Cerebellum (tissue), 4 donors: ENCODE measurements at places on chromosomes 5 and 9.

DNA sequence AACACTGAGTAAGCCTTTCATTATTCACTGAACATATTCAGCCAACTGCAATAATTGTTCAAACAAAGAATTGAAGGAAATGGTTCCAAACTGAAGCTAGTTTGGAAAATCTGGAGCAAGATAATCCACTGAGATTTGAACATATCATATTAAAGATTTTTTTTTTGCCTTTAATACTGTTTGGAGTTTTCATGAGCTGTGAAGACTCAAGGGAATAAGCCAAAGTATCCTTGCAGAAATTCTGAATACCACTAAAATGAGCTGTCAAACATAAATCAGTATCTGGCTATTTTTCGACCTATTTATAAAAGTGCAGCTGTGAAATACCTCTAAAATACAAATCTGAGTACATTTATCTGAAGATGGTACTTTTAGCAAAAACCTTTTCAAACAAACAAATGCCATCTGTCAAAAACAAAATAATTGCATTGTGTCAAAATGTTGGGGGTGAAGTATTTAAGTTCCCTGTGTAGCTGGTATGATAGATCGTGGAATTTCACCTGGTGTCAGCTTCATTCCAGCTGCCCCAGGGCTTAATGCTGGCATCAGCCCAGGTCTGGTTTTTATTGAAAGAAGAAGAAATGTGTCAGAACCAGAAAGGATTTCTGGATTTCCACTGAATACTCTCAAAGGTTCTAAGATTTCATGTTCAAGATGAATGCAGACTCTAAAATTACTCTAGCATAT is 149.0 kb upstream of the GRAMD2B start:
- no peak for DNase-seq

DNA sequence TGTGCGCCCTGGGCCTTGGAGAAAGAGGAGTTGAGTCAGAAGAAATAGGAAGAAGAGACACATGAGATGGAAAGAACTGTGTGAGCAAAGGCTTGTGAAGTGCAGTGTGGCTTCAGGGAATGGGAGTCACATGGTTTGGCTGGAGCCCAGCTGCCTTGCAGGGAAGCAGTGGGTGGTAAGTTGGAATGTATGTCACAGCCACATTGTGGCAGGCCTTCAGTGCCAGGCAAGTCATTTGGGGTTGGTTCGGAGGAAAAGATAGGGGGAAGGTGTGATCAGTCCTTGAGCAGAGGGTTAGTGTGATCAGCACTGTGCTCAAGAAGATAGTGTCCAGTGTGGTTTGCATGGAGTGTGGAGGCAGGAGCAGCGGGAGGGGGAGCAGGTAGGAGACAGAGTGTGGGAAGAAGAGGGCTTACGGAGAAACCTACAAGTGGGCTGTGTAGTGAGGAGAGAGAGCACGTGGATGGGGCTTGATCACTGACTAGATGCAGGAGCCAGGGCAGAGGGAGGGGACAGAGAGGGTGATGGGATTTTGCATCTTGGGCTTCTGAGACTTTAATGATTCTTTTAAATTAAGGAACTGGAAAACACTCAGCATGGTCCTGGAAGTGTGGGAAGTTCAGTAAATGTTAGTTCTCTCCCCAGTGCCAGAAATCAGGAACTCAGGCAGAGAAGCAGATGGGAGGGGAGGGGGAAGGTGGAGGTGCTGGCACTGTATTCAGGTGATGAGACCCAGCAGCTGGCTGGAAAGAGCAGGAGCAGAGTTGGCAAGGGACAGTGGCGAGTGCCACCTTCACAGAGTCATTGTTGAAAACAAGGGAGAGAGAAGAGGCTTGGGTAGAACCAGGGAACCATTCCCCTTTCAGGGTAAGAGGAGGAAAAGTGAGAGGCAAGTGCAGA is 46.6 kb downstream of the ARHGAP26 start:
- DNase-seq = peak; percentile 75

DNA sequence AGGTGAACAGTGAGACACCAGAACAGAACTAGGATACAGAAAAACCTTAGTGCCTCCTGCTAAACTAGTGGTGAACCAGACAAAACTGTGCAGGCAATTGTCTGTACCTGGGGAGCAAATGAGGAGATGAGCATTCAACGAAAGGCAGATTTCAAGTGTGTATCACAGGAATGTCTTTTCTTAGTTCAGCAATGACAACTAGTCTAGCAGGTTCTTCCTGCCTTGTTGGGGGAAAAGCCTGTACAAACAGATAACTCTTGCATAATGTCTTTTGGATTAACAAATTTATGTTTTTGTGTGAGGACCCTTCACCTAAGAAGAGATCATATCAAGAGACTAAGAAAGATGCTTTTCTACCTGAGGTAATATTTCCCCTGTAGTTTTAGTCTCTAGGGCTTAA is 21.8 kb upstream of the DENND4C start:
- no peak for DNase-seq

DNA sequence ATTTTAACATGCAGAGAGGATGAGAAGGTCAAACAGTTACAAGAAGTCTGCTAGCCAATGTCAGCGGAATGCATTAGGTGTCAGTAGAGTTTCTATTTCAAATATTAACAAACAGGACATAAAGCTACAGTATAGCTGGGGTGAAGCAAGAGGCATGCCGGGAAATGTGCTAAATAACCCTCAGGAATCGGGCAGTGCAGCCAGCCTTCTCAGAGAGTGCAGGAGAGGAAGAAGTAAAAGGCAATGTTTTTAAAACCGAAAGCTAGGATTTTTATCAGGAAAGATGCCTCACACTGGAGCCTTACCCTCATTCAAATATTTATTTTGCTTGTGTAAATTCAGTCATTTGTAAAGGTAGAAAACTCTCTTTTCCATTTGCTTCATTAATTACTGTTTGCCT is 59.1 kb upstream of the SH3GL2 start:
- peak; percentile 19 for DNase-seq

DNA sequence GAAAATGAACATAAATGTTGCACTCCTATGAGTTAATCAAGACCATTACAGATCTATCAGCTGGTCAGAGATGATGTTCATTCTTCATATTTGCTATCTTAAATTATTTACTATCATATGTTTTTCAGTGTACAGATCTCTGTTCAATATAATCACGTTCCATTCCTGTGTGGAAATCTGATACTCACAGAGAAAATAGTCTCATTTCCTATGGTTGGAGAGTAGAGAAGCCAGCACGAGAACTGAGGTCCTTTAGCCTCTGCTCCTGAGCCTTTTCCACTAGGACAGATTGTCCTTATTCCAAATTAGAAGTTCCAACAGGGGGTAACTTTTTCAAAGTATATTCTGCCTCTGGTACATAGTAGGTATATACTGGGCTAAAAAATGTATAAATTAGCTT is 29.2 kb downstream of the UGCG start:
- DNase-seq = no peak

DNA sequence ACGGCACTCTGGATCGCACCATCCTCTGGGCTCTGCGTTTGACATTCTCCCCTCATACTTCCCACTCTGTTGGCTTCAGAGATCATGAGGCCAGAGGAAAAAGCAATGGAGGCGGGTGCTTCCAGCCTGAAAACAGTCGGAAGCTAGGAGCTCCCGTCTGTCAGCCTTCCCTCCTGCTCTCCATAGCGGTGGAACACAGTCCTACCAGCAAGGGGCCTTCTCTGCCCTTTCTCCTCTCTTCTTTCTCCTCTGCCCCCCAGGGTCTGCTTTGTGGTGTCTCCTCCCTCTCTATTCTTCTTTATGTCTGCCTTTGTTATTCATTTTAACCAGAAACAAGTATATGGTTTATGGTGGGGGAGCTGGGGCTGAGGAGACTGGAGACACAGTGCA is 152.5 kb upstream of the NFIB start:
- no peak for DNase-seq

GRCh38 chr5:39080597-39081204 is 6.5 kb upstream of the RICTOR start:
- peak; percentile 51 for DNase-seq

DNA sequence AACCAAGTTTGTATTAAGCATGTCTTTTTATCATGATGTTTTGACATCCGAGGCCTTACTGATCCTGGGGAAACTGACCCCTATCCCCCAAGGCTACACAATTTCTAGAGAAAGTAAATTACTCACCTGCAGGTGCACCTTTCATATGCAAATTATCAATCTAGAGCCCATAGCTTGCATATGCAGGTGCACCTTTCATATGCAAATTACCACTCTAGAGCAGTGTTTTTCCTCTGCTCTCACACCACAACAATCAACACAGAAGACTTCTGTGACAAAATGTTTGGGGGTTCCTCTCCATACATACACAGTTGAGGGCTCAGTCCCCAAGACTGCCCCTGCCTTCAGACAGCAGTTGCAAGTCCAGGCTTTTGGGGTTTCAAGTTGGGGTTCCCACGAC is 203.7 kb upstream of the RORB start:
- no peak for DNase-seq

GRCh38 chr5:7827610-7828009 is 23.3 kb downstream of the CFAP90 start:
- no peak for DNase-seq

DNA sequence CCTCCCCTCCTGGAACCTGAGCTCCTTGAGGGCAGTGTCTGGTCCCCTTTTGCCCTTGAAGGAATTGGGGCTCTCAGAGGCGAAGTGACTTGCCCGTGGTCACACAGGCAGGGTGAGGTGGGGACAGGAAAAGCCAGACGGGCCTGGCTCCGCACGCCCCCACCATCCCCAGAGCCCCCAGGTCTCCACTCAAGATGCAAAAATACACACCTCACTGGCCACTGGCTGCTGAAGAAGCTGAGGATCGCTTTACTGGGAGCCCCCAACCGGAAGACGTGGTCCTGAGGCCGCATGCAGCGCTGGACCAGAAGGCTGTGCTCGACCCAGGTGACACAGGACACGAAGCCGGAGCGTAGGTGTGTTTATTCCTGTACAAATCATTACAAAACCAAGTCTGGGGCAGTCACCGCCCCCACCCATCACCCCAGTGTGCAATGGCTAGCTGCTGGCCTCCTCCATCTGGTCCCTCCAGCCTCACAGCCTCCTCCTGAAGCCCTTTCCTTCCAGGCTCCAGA is 7.6 kb upstream of the AK1 start:
- DNase-seq = no peak

- DNase-seq = no peak
Measured at GRCh38 chr5:57878301-57878722, 395.7 kb upstream of the ACTBL2 start.

DNA sequence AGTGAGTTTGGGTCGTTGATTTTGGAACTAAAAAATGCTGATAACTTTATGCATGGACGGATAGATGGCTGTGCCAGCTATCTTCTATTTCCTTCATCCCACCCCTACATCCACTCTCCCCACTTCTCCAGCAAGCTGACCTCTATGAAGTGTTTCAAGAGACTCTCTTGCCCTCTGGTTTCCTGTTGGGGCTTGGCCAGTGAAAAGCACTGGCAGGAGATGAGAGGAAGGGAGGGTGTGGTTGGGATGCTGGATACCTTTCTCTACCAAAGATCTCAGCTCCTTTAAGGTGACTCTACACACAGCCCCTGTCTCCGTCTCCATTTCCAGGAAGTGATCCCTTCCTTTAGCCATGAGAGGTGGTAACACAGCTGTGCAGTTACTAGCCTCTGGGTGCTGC is 30.0 kb upstream of the JMY start:
- no peak for DNase-seq

DNA sequence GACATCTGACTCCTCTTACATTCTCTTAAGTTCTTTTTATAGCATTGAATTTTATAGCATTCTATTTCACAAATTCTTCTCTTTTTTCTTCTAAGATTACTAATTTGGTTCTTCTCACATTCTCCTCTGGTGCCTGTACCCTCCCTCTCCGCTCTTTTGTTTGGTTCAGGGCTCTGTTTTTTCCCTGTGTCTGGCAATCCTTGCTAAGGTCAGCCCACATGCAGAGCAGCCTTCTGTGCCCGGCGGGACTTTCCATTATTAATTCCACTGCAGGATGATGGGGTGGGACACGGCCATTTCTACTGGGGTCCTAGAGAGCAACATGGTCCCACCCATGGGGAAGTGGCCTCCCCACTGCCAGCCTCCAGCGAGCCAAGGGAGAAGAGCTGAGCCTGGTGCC is 9.8 kb upstream of the TRAF2 start:
- peak; percentile 84 for DNase-seq

GRCh38 chr9:76732341-76732958 is 31.8 kb upstream of the PCA3 start:
- no peak for DNase-seq

GRCh38 chr9:10127867-10128266 is 484.9 kb downstream of the PTPRD start:
- DNase-seq = no peak

GRCh38 chr5:90786756-90787155 is 228.2 kb downstream of the ADGRV1 start:
- DNase-seq = no peak

DNA sequence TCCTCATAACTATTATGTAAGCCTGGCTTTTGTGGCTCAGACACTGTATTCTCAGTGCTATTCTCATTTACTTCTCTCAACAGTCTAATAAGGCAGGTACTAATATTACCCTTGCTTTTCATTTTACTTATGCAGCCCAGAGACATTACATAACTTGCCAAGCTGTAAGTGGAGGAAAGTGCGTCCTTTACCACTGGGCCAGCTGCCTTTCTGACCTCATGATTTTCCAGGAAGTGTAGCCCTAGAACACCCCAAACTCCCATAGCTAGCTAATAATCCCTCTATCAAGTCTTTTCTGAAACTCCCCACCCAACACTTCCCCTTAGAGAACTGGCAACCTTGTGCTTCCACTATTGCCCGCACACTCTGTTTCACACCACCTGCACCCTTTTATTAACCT is 192.9 kb upstream of the HMHB1 start:
- DNase-seq = no peak

- peak; percentile 19 for DNase-seq
Measured at GRCh38 chr9:99039505-99040182, 65.3 kb upstream of the TGFBR1 start.

DNA sequence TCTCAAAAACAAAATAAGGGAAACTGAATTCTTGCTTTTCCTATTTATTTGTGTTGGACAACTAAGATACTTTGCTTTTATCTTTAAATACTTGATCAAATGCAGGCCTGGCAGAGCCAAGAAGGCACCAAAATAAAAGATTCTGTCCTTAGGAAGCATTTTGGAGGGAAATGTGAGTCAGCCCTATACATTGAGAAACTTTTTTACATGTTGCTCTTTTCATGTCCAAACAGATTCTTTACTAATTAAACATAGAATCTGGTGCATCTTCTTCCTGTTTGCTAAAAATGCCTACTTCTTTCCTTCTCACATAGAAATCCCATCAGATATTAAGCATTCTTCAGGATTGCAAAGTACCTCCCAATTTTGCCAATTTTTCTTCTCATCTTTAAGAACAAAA is 1160.4 kb downstream of the EFNA5 start:
- no peak for DNase-seq

- no peak for DNase-seq
Measured at GRCh38 chr9:121694600-121694999, 43.2 kb downstream of the DAB2IP start.

DNA sequence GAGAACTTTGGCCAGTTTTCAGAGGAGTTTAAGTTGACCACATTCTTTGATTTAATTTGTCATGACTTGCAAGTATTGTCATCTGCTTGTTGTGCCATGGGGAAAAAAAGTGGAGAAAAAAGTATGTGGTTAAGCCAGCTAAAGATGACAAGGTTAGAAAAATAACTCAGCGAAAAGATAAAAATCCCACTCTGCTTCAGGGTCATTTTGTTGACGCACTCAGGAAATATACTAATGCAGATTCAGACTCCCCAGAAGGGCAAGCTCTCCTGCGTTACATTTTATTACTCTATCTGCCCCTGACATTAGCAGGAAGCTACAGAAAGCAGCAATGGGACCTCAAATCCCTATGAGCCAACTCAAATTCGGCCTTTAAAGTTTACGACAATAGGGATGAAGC is 27.6 kb upstream of the TESK1 start:
- no peak for DNase-seq
